ENCODE measurements at places on chromosomes 16 and 17.
A peak's percentile ranks its signal among the peaks of the same experiment; 100 is the strongest.

DNA sequence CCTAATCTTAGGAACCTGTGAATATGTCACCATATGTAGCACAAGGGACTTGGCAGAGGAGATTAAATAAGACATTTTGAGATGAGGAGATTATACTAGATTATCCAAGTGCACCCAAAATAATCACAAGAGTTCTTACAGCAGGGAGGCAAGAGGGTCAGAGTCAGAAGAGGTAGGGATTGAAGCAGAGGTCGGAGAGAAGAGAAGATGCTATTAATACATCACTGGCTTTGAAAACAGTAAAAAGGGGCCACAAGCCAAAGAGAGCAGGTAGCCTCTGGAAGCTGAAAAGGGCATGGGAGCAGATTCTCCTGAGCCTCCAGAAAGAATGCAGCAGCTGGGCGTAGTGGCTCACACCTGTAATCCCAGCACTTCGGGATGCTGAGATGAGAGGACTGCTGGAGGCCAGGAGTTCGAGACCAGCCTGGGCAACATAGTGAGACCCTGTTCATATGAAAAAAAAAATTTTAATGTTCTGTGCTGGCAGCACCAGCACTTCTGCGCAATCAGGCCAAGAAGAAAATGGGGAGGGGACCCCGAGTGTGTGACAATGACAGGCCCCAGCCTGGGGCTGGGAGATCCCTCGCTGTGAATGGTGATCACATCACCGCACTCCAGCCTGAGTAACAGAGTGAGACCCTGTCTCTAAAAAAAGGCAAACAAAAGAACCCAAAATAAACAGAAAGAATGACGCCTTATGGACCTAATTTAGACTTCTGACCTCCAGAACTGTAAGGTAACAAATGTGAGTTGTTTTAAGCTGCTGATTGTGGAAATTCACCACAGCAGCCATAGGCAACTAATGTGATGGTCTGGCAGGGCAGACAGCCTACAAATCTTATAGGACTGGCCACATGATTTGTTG, 275.4 kb downstream of the MRTFB start:
- DNase-seq: no peak

DNA sequence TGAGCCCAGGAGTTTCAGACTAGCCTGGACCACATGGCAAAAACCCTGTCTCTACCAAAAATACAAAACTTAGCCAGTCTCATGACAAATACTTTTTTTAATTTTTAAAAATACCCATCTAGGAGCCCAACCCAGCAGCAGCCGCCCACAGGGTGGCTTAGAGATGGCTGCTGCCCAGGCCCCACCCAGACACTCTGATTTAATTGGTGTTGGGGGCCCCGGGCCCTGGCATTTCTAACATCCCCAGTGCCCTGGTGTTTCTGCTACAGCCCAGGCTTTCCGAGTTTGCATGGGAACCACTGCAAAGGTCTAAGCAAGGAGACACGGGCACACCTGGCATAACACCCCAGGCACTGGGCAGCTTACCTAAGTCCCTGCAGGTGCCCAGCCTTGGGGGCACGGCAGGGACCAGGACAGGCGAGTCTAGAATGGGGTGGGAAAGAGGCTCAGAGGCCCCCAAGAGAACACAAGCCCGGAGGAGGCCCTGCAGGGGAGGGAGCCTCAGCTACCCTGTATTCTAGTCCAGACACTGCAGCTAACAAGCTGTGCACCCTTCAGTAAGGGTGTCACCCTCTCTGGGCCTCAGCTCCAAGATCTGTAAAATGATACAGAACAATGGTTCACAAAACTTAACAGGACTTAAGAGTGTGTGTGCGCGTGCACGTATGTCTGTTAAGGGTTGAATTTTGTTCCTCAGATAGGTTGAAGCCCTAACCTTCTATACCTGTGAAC, 48.8 kb downstream of the RMI2 start:
- DNase-seq: no peak

- peak; percentile 38 for DNase-seq
Measured at GRCh38 chr17:75326226-75326848, 37.1 kb upstream of the SLC25A19 start.

DNA sequence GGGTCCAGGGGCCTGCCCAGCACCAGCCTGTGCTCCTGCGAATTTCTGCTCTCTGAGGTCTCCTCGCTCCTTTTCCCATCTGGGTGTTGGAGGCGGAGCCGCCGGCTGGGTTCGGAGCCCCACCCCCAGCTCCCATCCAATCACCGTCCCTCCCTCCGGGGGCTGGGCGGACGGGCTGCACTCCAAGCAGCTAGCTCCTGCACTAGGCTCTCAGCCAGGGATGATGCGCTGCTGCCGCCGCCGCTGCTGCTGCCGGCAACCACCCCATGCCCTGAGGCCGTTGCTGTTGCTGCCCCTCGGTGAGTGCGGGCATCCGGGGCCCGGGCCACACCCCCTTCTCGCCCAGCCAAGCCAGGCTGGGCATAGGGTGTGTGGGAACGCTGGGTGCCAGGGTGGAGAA, at the start of gene NRN1L:
Gene NRN1L (plus strand): TSS at position 202 of the 400 bp plus-strand sequence. CDS start 19 bp downstream, at position 221.
- peak; percentile 90 for DNase-seq

- DNase-seq: no peak
Measured at GRCh38 chr16:48865520-48865919, 255.5 kb upstream of the N4BP1 start.

GRCh38 chr17:9813166-9813565, 8.7 kb downstream of the GSG1L2 start:
- no peak for DNase-seq

GRCh38 chr17:56796536-56796935, 37.2 kb downstream of the C17orf67 start:
- no peak for DNase-seq
